GM23338 (cell line): ENCODE measurements at places on chromosomes 13 and 19. TPM values are rescaled to one million over a fixed set of nuclear protein-coding genes. Genes with fewer than 3 reads are reported as not detected.
A peak's percentile ranks its signal among the peaks of the same experiment; 100 is the strongest.

DNA sequence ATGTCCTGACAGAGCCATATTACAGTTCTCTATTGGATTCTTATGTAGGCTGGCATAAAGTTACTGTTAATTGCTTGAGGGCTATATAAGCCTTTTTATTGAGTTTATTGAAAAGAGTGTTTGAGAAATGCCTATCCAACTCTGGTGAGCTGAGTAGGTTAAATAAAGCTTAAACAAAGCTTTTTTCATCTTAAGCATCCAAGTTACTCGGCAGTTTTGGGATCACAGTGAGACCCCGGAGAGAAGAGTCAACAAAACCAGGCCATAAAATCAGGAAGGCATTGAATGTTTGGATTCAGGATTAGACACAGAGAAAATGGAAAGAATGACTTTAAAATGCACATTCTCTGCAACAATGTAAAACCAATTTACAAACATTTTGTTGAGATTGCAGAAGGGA lies 588.5 kb downstream of the DACH1 start:
- no peak for DNase-seq

GRCh38 chr19:29129148-29129547 lies 83.8 kb downstream of the UQCRFS1 start:
- no peak for DNase-seq

DNA sequence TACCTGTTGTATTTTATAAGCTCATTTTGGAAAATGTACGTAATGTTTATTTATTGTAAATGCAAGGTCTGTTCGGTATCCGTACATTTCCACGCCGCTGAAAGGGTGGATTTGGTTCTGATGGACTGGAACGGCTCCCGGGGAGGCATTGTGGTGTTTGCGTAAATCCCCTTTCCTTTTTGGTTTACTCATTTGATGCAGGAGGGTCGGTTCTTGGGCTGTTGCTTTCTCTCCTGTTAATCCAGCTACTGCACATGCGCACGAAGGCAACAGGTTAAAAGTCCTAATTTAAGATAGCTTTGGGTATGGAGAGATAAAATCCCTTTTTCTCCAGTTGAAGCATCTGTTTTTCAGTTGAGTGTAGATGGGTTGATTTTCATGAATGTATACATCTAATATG lies 224.4 kb downstream of the TM9SF2 start:
- no peak for DNase-seq

DNA sequence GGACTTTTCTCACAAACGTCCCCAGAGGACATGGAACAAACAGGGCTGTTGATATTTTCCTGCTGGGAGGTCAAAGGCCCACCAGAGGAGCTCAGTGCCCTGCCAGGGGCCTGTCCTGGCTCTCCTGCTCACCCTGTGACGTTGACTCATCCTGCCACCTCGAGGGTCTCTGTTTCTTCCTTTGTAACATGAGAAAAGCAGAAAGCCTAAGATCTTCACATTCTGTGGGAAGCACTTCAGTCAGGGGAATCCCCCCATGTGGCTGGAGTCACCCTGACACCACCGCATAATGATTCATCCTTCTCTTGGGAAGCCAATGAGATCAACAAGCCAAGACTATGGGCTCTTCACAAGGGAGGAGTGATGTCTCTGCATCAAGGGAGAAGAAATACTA lies 147.9 kb downstream of the KATNAL1 start:
- DNase-seq = no peak

- DNase-seq = peak; percentile 50
Measured at GRCh38 chr13:114110091-114110829, 22.2 kb downstream of the RASA3 start.

GRCh38 chr13:66681403-66681802 lies 548.7 kb downstream of the PCDH9 start:
- DNase-seq = no peak

Gene FFAR3
- not detected in 2 replicates for polyA plus RNA-seq

Gene UTP14C
- polyA plus RNA-seq = 9.1 and 11.4 TPM in 2 replicates

DNA sequence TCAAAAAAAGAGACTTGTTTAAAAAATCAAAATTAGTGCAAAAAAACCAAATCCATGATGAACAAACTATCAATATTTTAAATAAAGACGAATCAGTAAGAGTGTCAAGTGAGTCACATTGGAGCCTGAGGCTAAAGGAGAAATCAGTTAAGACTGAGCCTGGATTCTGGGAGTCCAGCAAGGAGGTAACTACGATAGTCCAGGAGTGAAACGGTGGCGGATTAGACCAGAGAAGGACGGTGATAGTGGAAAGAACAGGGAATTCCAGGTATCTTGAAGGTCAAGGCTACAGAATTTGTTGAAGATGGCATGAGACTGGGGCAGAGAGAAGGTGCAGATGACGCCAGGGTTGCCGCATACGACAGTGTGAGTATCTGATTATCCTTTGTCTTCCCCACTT lies 7.0 kb upstream of the NPAS1 start:
- no peak for DNase-seq

DNA sequence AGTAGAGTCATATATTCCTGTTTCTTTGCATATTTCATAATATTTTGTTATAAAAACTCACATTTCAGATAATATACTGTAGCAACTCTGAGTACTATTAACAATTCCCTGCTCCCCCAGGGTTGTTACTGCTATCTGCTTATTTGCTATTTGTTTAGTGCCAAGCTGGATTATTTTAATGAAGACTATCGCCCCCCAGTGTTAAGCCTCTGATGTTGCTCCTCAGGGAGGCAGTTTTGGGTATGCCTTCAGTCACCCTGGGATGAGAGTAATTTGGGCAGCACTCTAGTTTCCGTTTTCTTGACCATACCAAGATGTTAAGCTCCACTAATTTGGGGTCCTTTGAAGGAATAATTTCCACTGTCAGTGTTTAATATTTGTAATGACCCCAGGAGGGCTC lies 46.0 kb downstream of the MICU2 start:
- peak; percentile 75 for DNase-seq

Gene NLRP7
- 1.2 and 1.4 TPM in 2 replicates for polyA plus RNA-seq

Gene COX7A1
- 5.5 and 6.3 TPM in 2 replicates for polyA plus RNA-seq

DNA sequence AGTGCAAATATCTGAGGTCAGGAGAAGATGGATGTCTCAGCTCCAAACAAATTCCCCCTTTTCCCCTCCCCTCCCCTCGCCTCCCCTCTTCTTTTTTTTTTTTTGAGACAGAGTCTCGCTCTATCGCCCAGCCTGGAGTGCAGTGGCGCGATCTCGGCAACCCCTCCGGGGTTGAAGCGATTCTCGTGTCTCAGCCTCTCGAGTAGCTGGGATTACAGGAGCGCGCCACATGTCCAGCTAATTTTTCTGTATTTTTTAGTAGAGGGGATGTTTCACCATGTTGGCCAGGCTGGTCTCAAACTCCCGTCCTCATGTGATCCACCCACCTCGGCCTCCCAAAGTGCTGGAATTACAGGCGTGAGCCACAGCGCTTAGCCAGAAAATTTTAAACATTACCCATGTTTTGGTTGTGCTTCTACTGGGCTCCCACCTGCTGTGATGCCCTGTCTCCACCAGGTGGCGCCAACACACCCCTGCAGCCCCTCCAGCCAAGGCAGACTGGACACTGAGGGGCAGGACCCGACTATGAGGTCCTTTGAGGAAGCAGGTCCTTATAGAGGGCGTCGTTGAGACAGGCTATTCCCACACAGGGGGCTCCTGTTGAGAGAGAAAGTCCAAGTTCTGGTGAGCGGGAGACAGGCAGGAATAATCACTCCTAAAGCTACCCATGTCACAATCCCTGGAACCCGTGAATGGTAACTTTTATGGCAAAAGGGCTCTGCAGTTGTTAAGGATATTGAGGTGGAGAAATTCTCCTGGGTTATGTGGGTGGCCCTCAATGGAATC lies 6.3 kb downstream of the ERICH4 start:
- peak; percentile 87 for DNase-seq

DNA sequence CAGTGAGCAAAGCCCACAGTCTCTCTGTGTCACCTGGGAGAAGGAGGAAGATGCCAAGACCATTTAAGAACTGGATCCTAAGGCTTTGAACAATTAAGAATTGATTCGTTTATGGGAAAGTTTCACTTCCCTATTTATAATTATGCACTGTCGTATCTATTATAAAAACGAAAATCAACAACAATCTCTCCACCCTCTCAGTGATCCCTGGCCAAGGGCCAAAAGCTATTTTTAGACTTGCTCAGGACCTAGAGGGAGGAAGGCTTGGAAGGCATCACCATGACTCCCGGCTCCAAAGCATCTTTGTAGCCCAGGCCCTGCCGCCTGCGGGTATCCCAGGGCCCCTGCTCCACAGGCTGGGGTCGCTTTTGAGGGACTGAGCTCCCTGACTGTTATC lies 1.3 kb downstream of the RHPN2 start:
- DNase-seq = peak; percentile 41

Gene CGB3
- polyA plus RNA-seq = not detected in 2 replicates

DNA sequence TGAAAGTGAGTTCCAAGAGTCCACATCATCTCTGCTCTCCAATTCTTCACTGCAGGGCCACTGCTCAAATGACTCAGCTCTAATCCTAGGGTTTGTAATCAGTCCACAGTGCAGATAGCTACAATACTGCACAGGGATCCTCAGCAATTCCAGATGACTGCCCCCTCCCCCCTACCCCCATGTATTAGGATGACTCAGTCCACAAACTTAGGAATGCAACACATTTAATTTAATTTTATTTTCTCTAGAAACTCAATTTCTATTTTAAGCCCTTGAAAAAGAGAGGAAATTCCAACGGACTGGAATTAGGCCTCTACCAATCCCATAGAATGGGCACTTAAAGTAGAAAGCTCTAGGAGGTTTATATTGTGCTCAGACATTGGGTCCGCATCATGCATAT lies 173.8 kb upstream of the SOX21 start:
- DNase-seq = no peak

GRCh38 chr13:30576528-30576927 lies 41.2 kb upstream of the USPL1 start:
- no peak for DNase-seq

Gene OR7E24
- not detected in 2 replicates for polyA plus RNA-seq
